ENCODE measurements at places on chromosomes 7 and 10.

GRCh38 chr10:70233939-70234300 is 691 bp upstream of the PPA1 start:
- no peak for DNase-seq

DNA sequence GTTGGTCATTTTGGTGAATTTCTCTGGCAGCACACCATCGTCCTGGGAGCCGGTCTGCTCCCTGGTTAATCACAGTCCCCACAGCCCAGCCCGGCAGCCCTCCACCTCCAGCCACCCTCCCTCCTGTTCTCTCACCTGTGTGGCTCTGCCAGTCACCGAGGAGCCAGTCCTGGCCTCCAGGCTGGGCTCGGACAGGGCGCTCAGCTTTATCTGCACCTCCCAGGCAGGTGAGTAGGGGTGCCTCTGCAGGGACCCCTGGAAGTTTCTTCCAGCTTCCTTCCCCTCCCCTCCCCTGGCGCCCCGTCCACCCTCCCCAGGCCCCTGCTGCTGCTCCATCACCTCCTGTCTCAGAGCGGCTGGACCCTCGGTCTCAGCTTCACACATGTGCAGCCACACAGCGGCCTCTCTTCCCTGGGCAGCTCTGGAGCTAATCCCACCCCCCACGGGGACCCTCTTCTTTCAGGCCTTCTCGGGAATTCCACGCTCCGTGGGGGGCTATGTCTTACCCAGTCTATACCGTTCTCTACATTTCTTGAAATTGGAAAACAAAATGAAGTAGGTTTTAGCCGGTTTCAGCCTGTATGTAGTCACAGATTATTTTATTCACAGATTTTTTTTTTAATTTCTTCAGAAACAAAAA is 213.9 kb upstream of the PPP2R2D start:
- DNase-seq = no peak

DNA sequence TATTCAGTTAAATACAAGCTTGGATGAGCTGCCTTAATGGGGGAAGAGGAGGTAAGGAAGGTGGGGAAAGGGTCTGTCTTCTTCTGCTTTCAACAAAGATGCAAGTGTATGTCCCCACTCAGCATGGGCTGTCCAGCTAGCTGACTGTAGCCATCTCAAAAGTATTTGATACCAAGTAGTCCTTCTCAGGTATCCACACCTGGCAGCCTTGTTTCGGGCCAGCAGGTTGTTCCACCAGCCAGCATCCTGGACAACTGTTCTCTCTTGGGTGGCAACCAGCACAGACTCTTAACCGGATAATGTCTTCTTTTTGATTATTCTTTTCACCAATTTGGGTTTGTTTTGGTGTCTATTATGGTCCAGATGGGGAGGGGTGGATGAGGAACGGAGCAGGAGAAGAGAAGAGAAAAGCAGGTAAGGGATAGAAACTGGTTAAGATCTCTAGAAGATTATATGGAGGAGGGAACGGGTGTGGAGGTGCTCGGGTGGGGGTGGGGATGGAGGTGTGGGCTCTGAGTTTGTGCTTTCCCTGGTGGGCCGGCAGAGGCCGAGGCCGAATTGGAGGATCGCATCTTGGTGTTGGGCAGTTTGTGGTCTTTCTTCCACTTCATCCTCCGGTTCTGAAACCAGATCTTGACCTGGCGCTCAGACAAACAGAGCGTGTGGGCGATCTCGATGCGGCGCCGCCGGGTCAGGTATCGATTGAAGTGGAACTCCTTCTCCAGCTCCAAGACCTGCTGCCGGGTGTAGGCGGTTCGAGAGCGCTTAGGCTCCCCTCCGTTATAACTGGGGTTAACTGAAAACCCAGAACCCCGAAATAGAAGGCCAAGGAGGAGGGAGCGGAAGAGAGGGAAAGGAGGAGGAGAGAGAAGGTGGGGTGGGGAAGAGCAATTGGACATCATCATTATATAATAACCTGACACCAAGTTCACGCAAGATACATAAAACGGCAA is 1.5 kb downstream of the HOXA4 start:
- no peak for DNase-seq

DNA sequence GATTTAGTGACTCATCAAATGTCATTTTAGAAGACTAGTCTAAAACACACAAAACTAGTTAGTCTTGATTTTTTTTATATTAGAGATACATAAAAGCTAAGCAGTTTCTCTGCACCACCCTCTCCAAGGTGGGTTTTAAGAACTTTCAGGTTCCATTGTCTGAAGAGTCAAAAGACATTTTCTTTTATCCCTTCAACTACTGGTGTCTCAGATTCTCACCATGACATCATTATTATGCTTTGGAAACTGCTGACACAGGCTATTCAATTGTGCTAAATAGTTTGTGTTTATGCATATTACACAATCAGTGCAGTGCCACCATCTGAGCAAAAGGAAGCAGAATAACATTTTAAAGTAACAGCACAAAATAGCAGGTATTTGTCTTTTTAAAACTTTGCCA is 52.2 kb downstream of the IGF2BP3 start:
- DNase-seq = no peak

- no peak for DNase-seq
Measured at GRCh38 chr7:70237831-70238575, 639.7 kb downstream of the AUTS2 start.

GRCh38 chr7:99563650-99564049 is 5.2 kb downstream of the ZNF655 start:
- DNase-seq = no peak

DNA sequence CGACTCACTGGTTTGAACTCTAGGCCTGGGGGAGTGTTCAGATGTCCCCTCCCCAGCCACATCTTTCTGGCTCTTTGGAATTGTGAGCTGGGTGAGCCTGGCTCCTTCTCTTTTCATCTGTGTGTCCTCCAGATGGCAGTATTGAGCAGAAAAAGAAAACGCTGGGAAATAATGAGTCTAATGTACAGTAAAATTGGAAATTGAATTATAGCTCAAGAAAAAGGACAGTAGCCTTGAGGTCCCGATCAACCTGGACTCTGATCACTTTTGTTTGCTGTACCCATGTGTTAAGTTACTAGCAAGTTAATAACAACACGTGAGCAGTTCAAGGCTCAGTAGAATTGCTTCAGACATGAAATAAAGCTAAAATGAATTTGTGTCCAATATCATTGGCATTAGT is 77.9 kb downstream of the SNX10 start:
- DNase-seq = no peak

DNA sequence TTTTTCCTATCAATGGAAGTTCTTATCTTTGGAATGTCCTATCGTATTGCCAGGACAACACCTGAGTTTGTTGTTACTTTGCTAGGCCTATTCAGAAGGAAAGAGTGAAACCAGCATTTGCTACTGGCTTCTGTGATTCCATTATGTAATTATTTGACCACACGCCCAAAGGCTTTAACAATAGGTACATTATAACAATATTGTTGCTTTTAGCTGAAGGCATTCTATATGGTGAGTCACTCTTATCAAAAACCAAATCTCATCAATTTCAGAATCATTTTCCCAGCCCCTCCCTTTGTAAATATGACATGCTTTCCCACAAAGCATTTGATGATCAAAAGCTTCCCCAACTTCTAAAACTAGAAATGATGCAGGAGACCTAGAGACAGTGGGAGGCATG is 294.4 kb upstream of the NEBL start:
- DNase-seq = no peak

- DNase-seq = no peak
Measured at GRCh38 chr7:97001656-97002554, 3.4 kb upstream of the DLX6 start.
